ENCODE measurements at places on chromosomes 7 and 10. TPM values are rescaled to one million over a fixed set of nuclear protein-coding genes. Genes with fewer than 3 reads are reported as not detected.

DNA sequence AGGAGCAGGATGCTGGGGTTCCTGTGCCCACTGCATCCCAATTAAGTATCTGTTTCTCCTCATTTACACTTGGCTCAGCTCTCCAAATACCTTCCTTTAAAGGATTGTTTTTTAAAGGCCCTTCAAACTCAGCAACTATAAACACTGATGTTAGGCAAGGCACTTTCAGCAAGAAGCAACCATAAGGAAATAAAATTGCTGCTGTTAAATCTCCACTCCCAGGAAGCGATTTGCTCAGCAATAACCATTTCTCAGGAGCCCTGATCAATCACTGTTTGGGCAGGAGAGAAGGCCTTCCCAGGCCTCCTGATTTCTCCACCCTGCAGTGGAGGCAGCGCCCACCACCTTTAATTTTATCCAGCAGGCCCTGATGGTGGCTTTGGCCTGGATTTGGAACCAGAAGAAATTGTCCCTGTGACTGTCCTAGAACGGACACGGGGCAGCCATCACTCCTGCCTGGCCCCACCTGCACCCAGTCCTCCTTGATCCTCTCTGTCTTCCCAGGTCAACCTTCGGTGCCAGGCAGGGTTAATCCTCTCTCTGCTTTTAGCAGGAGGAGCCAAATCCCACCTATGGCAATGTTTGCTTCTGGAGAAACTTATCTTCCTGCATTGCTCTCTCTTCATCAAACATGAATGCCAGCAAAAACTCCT, 199.8 kb downstream of the PLXNA4 start:
- DNase-seq: no peak

DNA sequence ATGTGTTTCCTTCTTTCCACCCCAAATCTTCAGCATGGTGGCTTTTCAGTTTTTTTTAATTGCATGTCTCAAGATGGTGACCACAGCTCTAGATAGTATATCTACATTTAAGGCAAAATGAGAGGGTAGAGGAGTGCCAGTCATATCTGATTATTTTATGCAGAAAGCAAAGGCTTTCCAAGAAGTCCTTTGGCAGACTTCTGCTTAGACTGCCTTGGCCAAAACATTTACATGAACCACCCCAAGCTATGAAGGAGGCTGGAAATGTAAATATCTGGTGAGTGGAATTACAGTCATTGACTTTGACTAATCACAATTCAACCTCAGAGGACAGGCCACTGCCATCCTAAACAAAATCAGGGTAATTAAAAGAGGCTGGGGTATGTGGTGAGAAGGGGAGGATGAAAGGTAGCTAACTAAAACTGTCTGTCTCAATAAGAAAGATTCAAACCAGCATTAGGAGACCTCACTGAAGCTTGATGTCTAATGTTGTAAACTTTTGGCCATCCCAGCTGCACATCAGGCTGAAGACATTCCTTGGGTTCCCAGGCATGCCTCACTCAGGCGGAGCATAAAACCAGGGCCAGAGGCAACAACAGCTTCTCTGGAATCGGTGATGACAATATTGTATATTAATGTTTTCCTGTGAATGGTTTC, 53.4 kb downstream of the PPP1R3C start:
- no peak for DNase-seq

DNA sequence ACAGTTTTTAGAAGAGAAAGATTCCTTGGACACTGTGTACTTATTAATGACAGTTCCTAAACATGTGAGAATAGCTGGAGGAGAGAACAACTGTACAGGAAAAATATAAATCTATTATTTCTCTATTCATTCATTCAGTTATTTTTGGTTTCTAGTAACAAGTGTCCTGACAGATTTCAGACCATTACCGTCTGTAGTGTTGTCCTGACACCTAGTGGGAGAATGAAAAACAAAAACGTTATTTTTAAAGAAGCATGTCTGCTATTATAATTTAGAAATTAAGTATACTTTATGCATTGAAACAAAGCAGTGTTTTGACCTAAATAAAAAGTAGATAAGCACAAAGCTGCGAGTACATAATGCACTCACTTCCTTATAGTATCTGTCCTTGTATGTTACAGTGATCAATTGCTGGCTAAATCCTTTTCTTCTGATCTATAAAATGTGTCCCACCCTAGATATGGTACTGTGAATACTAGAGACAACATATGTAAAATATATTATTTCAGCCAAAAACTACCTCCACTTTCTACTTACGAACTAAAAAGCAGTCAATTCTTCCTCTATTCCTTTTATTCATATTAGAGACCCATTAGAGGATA, 575.6 kb downstream of the ARL4A start:
- DNase-seq: no peak

DNA sequence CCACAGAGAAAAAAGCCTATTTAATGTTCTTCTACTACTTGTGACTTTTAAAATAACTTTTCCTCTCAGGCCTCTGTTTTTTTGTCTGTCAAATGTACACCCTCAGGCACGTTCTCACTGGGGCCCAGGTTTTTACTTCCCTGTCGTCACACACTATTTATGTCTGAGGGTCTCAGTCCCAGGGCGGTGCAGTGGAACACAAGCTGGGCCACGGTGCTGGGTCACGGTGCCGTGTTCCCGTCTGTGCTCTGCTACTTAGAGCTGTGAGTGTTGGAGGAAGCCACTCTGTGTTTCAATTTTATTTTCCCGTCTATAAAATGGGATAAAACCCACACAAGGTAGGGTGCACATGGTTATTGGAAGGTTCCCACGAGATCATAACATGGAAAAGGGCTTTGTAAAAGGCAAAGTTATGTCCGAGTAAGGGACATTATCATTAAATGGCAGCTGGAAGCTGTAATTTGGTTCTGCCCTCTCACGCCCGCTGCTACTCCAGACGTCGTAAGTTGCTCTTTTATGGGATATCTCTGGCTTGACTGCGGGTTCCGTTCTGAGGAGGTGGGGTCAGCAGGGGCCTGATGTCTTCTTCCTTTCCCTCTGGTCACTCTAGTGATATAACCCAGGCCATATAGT, 25.2 kb downstream of the ZNF775 start:
- no peak for DNase-seq

- DNase-seq: no peak
These were observed 813.0 kb downstream of the TYW1 start for GRCh38 chr7:67809586-67809985.

GRCh38 chr7:157604661-157605381, 268.0 kb downstream of the DNAJB6 start:
- DNase-seq: no peak

DNA sequence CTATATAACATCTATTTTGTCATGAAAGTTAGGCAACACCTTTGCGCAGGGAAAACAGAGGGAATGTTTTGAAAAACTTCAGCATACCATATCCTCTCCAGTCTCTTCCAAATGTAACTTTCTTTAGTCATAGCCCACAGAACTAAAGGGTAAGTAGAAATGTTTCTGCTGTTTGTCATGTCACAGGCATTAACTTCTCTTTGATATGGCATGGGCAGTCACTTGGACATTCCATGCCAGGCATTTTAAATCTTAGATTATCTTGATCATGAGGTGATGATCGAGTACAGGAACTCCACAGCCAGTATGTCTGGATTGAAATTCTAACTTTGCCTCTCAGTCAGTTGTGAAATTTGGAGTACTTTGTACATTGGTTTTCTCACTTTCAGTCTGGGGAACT, 27.5 kb upstream of the ETV1 start:
- DNase-seq: no peak

The FAM25G gene
- not detected for total RNA-seq

- DNase-seq: no peak
These were observed 80.0 kb upstream of the COL1A2 start for GRCh38 chr7:94314413-94315410.

- DNase-seq: no peak
These were observed 231.3 kb downstream of the SFMBT2 start for GRCh38 chr10:7179536-7179935.

The VWC2 gene
- 0.60 TPM for total RNA-seq

The ZNF365 gene
- total RNA-seq: 0.63 TPM

DNA sequence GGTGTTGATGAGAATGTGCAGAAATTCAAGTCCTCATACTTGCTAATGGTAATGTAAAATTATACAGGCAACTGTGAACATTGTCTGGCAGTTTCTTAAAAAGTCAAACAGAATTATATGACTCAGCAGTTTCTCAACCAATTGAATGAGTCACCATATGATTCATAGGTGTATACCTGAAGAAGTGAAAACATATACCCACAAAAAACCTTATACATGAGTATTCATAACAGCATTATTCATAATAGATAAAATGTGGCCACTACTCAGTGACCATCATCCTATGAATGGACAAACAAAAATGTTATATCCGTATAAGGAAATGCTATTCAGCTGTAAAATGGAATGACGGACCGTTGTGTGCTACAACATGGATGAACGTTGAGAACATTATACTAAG, 253.5 kb downstream of the MALRD1 start:
- no peak for DNase-seq

- DNase-seq: no peak
These were observed 509.0 kb upstream of the PODXL start for GRCh38 chr7:132065193-132065988.

GRCh38 chr10:58217612-58218011, 50.1 kb downstream of the IPMK start:
- no peak for DNase-seq

DNA sequence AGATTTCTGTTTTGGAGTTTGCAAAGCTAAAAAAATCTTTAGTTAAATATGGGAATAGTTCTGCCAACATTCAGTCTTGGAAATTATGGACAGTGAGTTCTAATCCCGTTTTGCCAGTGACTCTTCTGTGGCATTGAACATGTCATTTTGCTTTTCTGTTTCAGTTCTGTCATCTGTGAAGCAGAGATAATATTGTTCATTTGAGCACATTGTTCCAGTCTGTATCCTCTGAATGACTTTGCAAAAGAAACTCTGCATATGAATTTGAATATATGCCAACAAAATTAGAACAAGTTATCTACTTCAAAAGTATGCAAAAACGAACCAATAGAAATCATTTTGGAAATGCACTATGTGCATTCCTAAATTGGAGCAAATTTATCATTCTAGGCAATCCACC, 746.0 kb upstream of the POT1 start:
- DNase-seq: no peak

The SPDYE16 gene
- 0.51 TPM for total RNA-seq

Data from type B pancreatic cell (in vitro differentiated cells).